ENCODE measurements at places on chromosomes 11 and 22.

DNA sequence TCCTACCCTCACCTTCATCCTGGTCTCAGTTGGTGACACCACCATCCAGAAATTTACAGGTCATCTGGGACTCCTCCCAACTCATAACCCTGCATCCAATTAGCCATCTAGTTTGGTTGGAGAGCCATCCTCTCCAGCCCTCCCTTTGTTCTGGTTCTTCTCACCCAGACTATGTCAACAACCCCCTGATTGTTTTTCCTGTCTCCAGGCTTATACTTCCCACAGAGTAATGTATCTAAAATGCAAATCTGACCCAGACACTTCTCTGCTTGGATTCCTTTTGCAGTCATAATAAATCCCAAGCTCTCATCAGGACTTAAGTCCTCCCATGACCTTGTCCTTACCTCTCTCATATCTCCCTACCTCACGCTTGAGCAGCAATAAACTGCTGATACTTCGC, 3.0 kb downstream of the TTC12 start:
- no peak for DNase-seq

DNA sequence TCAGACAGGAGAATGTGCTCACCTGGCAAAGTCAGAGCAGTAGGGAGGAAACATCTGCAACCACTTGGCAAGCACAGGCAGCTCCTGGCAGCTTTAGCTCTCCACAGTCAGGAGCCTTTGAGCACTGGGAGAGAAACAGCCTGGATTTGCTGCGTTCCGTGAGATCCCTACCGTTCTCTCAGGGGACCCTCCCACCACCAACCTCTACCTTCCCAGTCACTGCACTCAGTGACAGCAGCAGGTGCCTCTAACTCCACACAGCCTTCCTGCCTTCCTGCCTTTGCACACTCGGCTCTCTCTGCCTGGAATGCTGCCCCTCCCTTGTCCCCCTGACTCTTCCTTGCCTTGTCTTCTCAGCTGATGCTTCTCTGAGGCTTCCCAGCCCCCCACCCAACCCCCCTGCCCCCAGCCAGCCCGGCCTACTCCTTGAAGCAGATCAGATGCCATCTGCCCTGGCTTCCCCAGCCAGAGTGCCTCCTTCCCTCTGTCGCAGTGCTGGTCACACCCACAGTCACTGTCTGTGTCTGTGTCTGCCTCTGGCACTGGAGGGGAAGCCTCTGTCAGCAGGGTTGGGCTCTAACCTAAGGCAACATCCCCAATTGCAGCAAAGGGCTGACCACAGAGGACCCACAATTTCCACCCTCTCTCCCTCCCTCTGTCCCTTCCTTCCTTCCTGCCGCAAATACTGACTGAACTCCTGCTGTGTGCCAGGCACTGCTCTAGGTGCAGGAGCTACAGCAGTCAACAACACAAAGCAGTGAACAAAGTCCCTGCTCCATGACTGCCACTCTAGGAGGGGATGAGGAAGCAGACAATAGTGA, 14.9 kb upstream of the TSKU start:
- no peak for DNase-seq

DNA sequence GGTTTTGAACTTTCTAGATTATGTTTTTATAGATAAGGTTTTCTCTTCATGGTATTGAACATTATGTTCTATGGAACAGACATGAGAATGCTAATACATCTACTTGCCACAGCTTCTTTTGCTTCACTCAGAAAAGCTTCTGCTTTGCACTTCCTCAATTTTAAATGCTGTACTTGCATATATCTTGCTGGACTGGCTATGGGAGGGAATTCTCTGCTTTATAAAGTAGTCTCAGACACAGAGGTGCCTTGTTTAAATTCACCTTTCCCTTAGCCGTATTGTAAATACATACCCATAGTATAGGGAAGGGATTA, 173.9 kb downstream of the DDX10 start:
- DNase-seq = no peak

GRCh38 chr11:130806746-130807145, 109.5 kb downstream of the SNX19 start:
- DNase-seq = no peak

GRCh38 chr11:77473801-77474683, at the start of gene PAK1:
PAK1 (minus strand) TSS chr11:77474094; CDS start chr11:77392520, 81,574 bp downstream.
- DNase-seq = peak; percentile 82

GRCh38 chr11:34105957-34106504, 602 bp downstream of the NAT10 start:
- peak; percentile 9 for DNase-seq

DNA sequence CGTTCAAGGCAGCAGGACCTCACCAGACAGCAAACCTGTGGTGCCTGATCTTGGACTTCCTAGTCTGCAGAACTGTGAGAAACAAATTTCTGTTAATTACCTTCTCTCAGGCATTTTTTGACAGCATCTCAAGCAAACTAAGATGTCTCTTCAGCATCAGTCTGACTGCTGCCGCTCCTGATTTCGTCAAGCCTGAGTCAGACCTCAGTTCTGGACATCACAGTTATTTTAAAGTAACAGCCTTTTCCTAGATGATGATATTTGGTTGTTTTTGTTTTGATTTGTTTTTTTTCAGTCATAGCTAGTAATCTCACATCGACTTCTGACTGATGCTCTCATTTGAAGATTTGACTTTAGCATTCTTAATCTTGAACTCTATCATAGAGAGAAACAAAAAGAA, 71.9 kb downstream of the BLID start:
- DNase-seq = no peak

DNA sequence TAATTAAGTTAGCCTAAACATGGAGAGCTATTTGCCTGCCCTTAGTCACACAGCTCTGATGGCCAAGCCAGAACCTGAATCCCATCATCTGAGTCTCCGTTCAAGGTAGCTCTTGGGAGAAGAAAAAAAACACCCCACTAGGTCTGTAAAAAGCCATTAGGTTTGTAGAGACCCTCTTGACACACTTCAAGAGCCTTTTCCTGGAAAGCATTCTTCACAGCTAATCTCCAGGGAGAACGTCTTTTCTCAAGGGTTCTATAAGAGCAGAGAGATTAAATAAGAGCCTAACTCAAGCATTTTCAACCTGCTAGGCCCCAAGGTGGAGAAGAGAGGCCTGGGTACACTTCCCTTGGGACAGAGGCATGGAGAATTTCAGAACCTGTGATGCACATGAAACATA, 61.6 kb upstream of the NAV2 start:
- DNase-seq = no peak

- no peak for DNase-seq
These were observed 2.0 kb upstream of the PRDM11 start for GRCh38 chr11:45144126-45145082.

- DNase-seq = no peak
These were observed 17.3 kb upstream of the RAPSN start for GRCh38 chr11:47466201-47466600.

DNA sequence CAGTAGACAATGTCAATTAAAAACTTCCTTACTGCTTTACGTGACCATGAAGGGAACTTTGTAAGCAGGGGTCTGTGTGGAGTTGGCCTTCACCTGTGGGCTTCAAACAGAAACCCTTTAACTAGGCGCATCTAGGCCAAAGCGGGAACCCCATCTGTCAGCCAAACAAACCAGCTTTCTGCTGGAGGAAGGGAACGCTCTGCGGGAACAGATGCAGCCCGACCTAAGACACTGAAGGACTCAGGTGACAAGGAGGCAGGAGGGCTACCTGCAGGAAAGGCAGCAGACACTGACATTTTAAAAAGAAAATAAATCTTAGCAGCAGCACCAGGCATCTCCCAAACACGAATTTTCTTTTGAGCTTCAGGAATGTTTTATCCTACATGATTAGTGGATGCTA, 78.4 kb downstream of the CADM1 start:
- no peak for DNase-seq

DNA sequence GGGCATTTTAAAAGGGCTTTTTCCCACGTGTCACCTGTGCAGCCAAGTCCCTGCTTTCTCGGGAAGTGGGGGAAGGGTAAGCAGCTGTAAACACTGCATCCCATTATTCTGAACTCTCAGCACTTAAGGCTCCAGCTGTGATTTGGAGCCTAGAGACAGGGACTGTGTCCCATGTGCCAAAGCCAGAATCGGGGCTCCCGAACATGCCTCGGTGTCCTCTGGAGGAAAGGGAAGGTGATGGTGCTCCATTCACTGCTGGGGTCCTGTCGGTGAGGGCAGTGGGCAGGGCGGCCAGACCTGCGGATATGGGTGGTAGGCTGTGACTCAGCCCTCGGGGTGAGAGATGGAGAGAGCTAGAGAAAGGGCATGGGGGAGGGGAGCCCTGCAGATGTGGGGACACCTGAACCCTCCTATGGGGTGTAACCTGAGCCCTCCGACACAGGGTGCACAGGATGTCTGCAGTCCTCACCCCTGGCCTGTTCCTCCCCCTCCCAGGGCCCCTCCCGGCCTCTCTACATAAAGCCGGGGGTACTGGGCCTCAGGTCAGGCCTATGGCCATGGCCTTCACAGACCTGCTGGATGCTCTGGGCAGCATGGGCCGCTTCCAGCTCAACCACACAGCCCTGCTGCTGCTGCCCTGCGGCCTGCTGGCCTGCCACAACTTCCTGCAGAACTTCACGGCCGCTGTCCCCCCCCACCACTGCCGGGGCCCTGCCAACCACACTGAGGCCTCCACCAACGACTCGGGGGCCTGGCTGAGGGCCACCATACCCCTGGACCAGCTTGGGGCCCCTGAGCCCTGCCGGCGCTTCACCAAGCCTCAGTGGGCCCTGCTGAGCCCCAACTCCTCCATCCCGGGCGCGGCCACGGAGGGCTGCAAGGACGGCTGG, 31.8 kb downstream of the CAPN1 start:
- DNase-seq = no peak

GRCh38 chr22:24503137-24503842, 8.2 kb downstream of the UPB1 start:
- peak; percentile 37 for DNase-seq

DNA sequence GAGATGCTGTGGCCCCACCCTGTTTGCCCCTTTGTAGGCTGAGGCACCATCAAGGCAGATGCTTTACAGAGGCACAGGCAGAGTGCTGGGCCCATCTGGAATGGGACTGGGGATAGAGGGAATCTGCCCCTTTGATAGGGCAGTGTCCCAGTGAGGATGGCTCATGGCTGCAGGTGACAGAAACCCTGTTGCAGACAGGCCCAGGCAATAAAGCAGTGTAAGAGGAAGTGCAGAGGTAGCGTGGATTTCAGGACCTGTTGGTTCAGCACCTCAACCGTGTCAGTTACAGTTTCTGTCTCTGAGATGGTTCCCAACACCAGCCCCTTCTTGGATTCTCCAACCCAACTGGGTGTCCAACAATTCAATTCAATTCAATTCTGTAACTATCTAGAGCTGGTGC, 25.1 kb downstream of the PRDM11 start:
- DNase-seq = no peak

All from stimulated activated CD8-positive, alpha-beta memory T cell treated with anti-CD3 and anti-CD28 coated beads, Interleukin-4, amount 100 ng/mL, for 4 hours (primary cell).